ENCODE measurements at places on chromosomes 2 and 18. TPM values are rescaled to one million over a fixed set of nuclear protein-coding genes. Genes with fewer than 3 reads are reported as not detected.

The GKN2 gene
- total RNA-seq: not detected

The CCDC150 gene
- 17.4 TPM for total RNA-seq

The FAM228A gene
- not detected for total RNA-seq

The LRRC30 gene
- total RNA-seq: not detected

The PNKD gene
- 49.8 TPM for total RNA-seq

The ALPI gene
- not detected for total RNA-seq

The TMEM17 gene
- total RNA-seq: 0.51 TPM

The RGPD4 gene
- 0.05 TPM for total RNA-seq

The LHCGR gene
- not detected for total RNA-seq

The C1QL2 gene
- total RNA-seq: not detected

The POTEE gene
- total RNA-seq: 1.0 TPM

Data from SJCRH30 (cell line).